ENCODE measurements at places on chromosomes 12 and 14.

- DNase-seq, result no peak
These were observed 392 bp downstream of the SLC15A4 start for GRCh38 chr12:128823216-128823915.

- DNase-seq, result no peak
These were observed 442.5 kb downstream of the CCER1 start for GRCh38 chr12:90512518-90512917.

GRCh38 chr12:6896846-6897435, 7.7 kb upstream of the LRRC23 start:
- no peak for DNase-seq

- no peak for DNase-seq
These were observed 2.7 kb downstream of the KTN1 start for GRCh38 chr14:55582746-55583145.

Data from activated naive CD4-positive, alpha-beta T cell (primary cell).